ENCODE measurements at places on chromosomes 11 and 22. TPM values are rescaled to one million over a fixed set of nuclear protein-coding genes. Genes with fewer than 3 reads are reported as not detected.

Gene GGTLC2
- not detected for total RNA-seq

Gene RASL10A
- 0.25 TPM for total RNA-seq

Gene USP2
- total RNA-seq = 0.06 TPM

Gene TSGA10IP
- total RNA-seq = not detected

Gene SESN3
- total RNA-seq = 36.4 TPM

Gene DTX4
- total RNA-seq = 0.32 TPM

Gene ADAMTS15
- total RNA-seq = 2.8 TPM

Gene ARVCF
- total RNA-seq = 78.0 TPM

Gene TMPRSS4
- total RNA-seq = not detected

Gene GTSE1
- total RNA-seq = 10.0 TPM

Gene INPP5J
- not detected for total RNA-seq

Gene KRTAP5-4
- not detected for total RNA-seq

Gene CEP164
- total RNA-seq = 20.1 TPM

Gene BTG4
- not detected for total RNA-seq

Gene DLG2
- 0.49 TPM for total RNA-seq

Gene OR56A1
- total RNA-seq = not detected

Gene GRM5
- 0.13 TPM for total RNA-seq

Gene MRPL49
- 50.3 TPM for total RNA-seq

Gene SRPRA
- total RNA-seq = 33.2 TPM

Gene CHADL
- 1.0 TPM for total RNA-seq

Gene DAGLA
- total RNA-seq = 7.5 TPM

Gene CCDC188
- 9.2 TPM for total RNA-seq

Gene ME3
- total RNA-seq = 34.8 TPM

Gene AGBL2
- 0.31 TPM for total RNA-seq

Gene GLYAT
- not detected for total RNA-seq

Gene RELT
- 9.8 TPM for total RNA-seq

Gene SLCO2B1
- 0.81 TPM for total RNA-seq

Gene ALX4
- not detected for total RNA-seq

Gene CLNS1A
- 96.0 TPM for total RNA-seq

Gene WNT11
- not detected for total RNA-seq

Gene TTC36
- total RNA-seq = 1.3 TPM

Gene BTBD18
- total RNA-seq = not detected

Gene CSF2RB
- 6.5 TPM for total RNA-seq

Gene KCNJ1
- total RNA-seq = 0.06 TPM

Gene GVQW3
- 0.57 TPM for total RNA-seq

Gene FXYD6
- under 0.01 TPM for total RNA-seq

Gene MOV10L1
- total RNA-seq = 7.9 TPM

Gene SCGB2A2
- not detected for total RNA-seq

Gene B3GAT1
- total RNA-seq = not detected

Gene MMP12
- not detected for total RNA-seq

Gene CXCR5
- not detected for total RNA-seq

Gene IGF2
- 6.3 TPM for total RNA-seq

Gene CPT1A
- total RNA-seq = 94.2 TPM

Gene MMP8
- not detected for total RNA-seq

Gene APOBEC3A
- total RNA-seq = not detected
